ENCODE measurements at places on chromosomes 5 and 9.

DNA sequence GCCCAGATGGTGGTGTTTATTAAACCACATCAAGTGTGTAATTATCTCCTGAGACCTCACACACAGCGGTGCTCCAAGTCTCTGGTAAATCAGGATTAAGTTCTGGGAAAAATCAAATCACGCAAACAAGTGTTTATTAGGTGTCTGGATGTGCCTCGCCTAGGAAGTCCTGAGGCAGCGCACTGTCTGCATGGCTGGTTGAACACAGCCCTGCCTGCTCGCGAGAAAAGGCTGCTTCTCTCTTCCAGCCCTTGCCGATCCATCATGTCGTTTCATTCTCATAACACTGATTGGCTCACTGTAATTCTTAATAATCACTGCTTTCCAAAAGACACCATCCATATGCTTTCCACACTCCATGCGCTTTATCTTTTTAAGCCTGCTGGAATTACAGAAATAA, 229.6 kb upstream of the DAP start:
- no peak for DNase-seq

DNA sequence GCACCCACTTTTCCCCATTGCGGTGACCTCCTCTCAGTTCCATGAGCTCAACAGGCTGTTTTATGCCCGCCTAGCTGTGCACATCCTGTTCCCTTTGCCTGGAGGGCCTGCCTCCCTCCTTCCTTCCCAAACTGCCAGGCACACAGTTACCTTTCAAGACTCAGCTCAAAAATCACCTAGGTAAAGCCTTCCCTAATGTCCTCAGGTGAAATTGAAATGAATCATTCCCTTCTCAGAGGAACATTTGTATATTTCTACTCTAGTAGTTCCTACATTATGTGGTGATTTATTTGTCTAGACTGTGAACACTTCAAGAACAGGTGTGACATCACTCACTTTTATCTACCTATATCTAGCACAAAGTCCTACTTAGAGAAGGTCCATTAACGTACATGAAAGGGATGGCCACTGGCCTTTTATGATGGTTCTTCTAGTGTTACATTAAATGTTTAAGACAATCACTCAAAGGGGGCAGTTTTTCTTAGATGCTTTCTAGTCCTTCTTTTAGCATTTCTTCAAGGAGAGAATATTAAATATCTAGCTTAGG, 103.5 kb upstream of the EQTN start:
- DNase-seq, result no peak

GRCh38 chr9:69444791-69445190, 119.8 kb downstream of the ENTREP1 start:
- no peak for DNase-seq

GRCh38 chr5:17808566-17808965, 174.3 kb downstream of the TAF11L14 start:
- no peak for DNase-seq

GRCh38 chr5:35202319-35203111, 27.8 kb downstream of the PRLR start:
- DNase-seq, result no peak

DNA sequence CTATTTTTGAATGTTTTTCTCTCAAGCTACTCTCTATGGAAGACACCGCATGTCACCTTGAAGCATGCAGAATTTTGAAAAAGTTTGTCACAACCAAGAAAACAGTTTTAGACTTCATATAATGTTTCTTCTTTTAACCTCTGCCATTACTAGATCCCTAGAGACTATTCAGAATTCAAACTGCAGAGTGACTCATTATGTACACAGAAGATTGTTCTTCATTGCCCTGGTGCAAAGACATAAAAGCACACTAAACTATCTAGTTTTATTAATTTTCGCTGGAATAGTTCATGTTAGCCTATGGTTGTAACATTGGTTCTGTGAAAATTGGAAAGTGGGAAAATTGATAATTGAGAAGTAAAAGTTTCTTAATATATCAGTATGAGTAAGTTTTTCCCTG, 18.4 kb downstream of the F2RL2 start:
- DNase-seq, result no peak

DNA sequence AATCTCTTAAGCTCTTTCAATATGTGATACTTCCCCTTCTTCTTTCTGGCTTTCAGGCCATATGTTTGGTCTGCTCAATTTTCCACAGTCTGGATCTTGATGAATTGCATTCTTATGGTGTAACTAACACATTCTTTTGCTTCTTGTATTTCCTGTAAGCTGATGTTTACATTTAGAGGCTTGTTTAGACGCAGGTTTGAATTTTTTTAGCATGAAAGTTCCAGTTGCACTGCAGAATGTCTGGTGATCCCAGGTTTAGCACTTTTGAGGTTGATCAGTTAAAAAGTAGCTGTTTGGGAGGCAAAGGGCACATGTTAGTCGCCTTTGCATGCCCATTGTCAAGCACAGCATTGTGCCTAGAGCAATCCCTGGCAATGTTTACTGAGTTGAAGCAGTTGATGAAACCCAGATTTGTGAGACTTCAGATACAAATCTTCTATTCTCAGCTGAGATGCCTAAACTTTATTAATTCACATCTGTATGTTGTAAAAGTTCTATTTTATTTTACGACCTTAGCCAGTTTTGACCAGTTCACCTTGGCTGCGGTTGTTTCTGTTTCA, 59.6 kb upstream of the SPATA31C2 start:
- no peak for DNase-seq

- no peak for DNase-seq
Measured at GRCh38 chr5:87877023-87877422, 391.6 kb downstream of the TMEM161B start.

DNA sequence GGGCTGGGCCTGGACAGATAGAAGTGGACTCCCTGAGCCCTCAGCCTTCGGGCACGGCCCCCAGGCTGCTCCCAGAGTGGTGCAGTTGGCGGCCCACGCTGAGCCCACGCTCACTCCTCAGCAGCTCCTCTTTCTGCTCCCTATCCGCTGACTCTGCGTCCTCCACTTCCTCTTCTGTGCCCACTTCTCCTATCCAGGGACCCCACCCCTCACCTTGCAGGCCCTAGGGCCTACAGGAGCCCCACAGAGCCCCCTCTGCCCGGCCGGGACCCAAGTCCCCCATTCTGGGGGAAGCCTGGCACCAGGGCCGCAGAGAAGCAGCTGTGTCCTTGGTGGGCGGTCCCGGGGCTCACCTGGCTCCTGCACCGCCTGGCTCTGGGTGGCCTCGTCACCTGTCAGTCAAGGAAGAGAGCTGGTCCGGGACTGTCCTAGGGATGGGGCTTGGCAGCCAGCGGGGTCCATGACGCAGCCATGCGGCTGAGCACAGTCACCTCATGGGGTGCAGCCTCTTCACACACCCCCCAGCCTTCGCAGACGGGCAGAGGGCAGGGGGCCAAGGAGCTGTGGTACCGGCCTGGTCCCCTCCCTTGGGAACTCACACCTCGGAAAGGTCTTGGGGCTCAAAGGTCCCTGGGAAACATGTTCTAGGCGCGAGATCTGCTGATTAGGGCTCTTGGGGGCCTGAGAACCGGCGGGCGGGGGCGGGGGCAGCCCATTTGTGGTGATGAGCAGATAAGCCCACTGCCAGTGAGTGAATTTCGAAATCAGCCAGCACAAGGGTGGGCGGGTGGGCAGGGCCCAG, 5.4 kb upstream of the NRARP start:
- no peak for DNase-seq

DNA sequence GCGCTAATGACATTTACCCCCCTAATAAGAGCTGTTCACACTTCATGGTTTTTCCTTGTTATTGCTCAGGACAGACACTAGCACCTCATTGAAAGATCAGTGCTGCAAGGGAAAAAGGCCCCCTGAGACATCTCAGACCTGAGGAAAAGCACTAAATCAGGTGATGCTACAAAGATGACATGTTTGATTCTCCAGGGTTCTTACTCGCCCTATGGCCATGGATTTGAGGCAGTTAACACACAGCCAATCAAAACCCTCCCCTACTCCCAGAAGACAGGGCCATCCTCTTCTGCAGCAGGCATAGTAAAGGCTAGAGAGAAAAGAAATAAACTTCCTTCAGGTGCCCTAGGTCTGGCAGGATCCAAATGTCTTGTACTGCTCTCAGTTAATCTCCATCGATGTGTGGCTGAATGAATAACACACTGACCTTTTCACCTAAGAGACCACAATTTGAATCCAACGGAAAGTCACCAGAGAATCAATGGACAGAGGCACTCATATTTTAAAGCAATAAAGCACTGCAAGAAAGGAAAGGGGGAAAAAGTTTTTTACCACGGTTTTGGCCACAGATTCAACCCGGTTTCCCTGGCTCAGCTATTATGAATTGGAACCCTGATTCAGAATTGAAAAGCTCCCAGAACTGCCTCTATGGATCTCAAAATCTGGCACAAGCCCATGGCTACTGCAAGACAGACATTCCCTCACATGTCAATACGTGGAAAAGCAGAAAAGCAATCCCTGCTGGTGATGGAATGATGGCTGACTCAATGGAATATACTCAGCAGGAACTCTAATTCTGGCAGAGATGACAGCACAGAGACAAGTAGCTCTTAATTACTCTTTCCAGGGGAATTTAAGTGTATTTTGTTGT, 329.5 kb downstream of the BNC2 start:
- DNase-seq, result no peak

DNA sequence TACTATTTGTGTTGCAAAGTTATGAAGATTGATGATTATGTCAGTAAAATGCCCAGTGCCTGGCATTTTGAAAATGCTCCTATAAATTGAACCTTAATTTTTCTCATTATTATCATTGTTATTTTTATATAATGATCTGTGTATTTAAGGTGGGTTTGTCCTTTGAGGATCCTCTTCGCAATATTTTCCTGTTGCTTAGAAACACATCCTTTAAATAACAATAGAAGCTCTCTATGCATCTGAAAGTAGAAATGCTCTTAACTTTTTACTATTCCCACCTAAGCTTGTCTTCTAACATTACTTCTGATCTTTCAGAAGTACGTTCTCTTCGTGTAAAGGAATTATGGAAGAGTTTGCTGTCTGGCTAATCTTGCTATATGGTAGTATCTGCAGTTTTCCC, 214.7 kb upstream of the TLX3 start:
- DNase-seq, result no peak

GRCh38 chr5:8491254-8491653, 622.3 kb downstream of the MTRR start:
- DNase-seq, result no peak
